H1 (cell line): ENCODE measurements at places on chromosomes 4 and X.

DNA sequence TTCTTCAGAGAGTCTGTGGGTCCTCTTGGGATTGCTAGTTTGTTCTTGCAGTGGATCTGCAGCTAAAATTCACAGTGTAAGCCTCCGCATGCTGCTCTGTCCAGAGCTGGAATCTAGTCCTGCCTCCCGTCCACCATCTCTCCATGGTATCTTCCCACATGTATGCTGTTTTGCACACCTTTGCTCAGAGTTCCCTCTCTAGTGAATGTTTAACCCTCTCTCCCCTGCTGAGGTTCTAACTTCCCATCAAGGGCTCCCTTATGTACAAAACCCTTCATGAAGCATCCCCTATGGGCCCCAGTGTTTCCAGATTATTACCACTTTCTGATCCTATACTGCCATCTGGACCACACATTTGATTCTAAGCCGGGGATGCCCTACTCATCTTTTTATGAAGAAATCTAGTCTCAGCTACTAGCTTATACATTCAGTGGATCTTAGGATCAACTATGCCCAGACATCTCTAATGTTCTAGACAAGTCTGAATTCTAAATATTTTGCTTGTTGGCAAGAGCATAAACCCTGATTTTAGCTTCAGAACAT lies 157.3 kb downstream of the CPEB2 start:
- no peak overlapping the region for H3K4me3 ChIP-seq
- H3K27ac ChIP-seq: no peak overlapping the region
- H3K36me3 ChIP-seq: no peaks in the 10 kb centered on the region

- H3K4me1 ChIP-seq: no peaks in the 10 kb centered on the region
- no peaks in the 10 kb centered on the region for H3K36me3 ChIP-seq
- no peaks in the 10 kb centered on the region for H3K27me3 ChIP-seq
- no peak for DNase-seq
- no peak overlapping the region for H3K4me3 ChIP-seq
Measured at GRCh38 chr4:161343569-161343950, 820.2 kb downstream of the FSTL5 start.

- no peak for DNase-seq
- no peaks in the 10 kb centered on the region for H3K4me1 ChIP-seq
- H3K4me3 ChIP-seq: no peak overlapping the region; the same call in 1 of the 2 replicates
- no peaks in the 10 kb centered on the region; the same call in 1 of the 2 replicates for H3K36me3 ChIP-seq
- H3K27me3 ChIP-seq: peaks cover 13% of the 10 kb centered on the region
Measured at GRCh38 chr4:78937837-78938236, 1.4 kb downstream of the PAQR3 start.

DNA sequence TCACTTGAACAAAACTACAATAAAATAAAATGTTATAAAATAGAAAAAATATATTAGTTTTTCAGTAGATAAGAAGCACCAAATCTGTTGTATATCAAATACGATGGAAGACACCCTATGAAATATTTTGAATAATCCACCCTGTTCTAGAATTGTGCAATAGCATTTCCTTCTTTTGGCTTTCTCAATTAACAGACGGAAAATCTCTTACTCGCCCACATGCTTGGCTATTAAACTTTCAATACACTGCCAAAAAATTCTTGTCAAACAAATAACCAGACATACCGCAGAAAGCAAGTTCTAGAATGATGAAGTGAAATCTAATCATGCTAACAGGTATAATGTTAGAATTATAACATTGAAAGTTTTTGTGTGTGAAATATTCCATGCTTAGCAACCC lies 671.6 kb upstream of the SLIT2 start:
- no peaks in the 10 kb centered on the region for H3K36me3 ChIP-seq
- H3K4me1 ChIP-seq: no peaks in the 10 kb centered on the region
- H3K4me3 ChIP-seq: no peak overlapping the region
- H3K27me3 ChIP-seq: no peaks in the 10 kb centered on the region
- H3K27ac ChIP-seq: no peak overlapping the region
- no peak for DNase-seq

DNA sequence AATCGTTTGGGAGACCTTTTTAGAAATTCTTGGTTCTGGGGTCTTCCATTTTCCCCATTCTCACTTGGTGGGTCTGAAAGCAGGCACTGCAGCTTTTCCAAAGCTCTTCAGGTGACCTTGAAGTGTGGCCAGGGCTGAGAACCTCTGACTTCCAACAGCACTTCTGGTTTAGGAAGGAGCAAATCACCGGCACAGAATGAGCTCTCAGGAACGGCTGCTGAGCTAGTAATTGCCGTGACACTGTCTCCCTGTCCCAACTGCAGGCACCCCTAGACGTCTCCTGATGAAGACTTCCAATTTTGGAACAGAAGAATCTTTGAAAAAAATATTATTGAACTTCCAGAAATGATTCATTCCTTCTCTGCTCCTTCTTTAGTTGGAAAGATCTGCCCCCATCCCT lies 31.3 kb downstream of the CD38 start:
- no peak overlapping the region for H3K4me3 ChIP-seq

GRCh38 chr4:30867427-30867826 lies 147.3 kb downstream of the PCDH7 start:
- H3K27ac ChIP-seq: no peak overlapping the region
- no peaks in the 10 kb centered on the region for H3K36me3 ChIP-seq
- DNase-seq: no peak

DNA sequence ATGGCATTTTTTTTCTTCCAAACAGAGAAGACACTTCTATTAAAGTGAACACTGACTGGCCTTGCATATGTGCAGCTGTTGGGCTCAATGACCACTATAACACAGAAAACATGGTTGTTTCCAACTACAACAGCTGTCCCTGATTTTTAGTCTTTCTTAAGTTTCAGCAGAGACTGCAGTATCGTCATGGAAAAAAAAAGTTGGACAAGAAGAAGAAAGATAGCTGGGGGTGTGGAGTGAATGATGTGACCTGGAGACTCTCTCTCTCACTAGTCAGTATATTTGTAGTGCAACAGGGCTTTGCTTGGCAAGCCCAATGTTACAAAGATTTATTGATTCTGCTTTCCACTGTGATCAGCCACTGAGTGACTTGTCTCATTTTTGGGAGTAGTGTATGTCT lies 29.5 kb upstream of the C4orf54 start:
- H3K36me3 ChIP-seq: no peaks in the 10 kb centered on the region
- no peak overlapping the region for H3K4me3 ChIP-seq
- H3K27me3 ChIP-seq: no peaks in the 10 kb centered on the region
- DNase-seq: no peak
- H3K27ac ChIP-seq: no peak overlapping the region
